ENCODE measurements at places on chromosomes 16 and 17.

GRCh38 chr16:88465387-88465983, 12.4 kb downstream of the ZFPM1 start:
- DNase-seq, result no peak

GRCh38 chr17:74431568-74432423, at the start of gene GPRC5C:
TSS of gene GPRC5C (plus strand) at chr17:74432088. CDS start at chr17:74439777, 7,689 bp downstream.
- DNase-seq, result peak; percentile 25

DNA sequence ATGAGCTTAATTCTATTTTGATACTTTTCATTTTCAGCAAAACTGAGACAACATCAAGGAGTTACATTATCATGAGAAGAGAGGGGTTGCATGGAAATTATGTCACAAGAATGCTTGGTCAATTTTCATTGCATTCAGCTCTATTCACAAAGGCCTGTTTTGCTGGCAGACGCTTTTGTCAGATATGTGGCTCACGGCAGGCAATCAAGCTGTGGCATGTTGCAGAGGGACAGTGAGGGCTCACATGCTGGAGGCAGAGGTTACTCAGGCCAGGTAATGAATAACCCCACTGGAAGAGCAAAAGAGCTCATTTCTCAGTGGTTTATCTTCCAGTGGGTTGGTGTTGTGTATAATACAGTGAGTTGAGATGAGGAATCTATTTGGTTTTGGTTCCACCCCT, 98.7 kb upstream of the RBFOX1 start:
- DNase-seq, result no peak

DNA sequence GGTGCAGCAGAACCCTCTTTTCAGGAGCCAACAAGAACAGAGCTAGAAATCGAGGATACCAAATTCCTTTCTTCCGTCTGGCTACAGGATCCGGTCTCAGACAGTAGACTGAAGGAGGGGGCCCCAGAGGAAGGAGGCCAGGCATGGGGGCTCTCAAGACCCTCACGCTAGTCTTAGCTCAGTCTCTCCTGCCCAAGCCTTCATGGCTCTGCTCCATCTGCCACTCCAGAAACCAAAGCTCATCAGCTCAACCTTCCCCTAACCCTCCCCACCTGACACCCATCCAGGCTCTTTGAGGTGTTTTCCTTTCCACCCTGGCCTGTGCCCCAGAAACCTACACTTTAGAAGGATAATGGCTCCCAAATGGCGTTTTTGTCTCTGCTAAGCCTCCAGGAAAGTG, 6.2 kb upstream of the TMEM92 start:
- no peak for DNase-seq

DNA sequence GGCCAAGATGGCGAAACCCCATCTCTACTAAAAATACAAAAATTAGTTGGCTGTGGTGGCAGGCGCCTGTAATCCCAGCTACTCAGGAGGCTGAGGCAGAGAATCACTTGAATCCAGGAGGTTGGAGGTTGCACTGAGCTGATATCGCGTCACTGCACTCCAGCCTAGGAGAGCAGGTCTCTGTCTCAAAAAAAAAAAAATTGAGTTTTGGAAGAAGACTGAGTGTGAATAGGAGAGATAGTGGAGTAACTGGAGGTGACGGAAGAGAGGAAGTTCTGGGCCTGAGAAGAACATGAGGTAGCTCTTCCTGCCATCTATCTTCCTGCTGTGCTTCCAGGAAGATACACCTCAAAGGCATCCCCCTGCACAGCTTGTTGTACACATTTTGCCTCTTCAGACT, 11.4 kb downstream of the HOXB1 start:
- DNase-seq, result no peak
